Effector memory CD8-positive, alpha-beta T cell (primary cell): ENCODE measurements at places on chromosomes 3 and 15.

- H3K27ac ChIP-seq = no peak overlapping the region
- no peak for DNase-seq
- no peaks in the 10 kb centered on the region for H3K27me3 ChIP-seq
- H3K36me3 ChIP-seq = peaks cover 23% of the 10 kb centered on the region
These were observed 25.4 kb downstream of the SH3BP5 start for GRCh38 chr3:15306979-15307359.

- H3K4me1 ChIP-seq = peaks cover under 1% of the 10 kb centered on the region
- no peak overlapping the region for H3K27ac ChIP-seq
- H3K36me3 ChIP-seq = peaks cover 84% of the 10 kb centered on the region
These were observed 33.0 kb downstream of the FBXL22 start for GRCh38 chr15:63630036-63630751.

DNA sequence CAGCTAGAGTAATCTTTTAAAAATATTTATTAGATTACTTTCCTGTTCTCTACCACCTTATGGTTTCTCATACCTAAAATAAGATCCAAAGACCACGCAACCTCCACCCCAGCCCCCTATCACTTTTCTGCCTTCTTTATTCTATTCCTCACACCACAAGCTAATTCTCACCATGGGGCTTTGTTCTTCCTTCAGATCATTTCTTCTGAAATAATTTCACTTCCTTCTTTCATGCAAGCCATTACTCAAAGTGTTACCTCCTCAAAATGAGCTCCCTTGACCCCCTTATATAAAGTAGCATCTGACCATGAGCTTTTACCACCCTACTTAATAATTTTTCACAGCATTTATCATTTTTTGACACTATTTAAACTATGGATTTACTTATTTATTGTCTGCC lies 233.2 kb upstream of the TMCO5A start:
- no peaks in the 10 kb centered on the region for H3K27me3 ChIP-seq
- H3K4me3 ChIP-seq = no peak overlapping the region
- H3K4me1 ChIP-seq = no peaks in the 10 kb centered on the region
- no peak for DNase-seq

DNA sequence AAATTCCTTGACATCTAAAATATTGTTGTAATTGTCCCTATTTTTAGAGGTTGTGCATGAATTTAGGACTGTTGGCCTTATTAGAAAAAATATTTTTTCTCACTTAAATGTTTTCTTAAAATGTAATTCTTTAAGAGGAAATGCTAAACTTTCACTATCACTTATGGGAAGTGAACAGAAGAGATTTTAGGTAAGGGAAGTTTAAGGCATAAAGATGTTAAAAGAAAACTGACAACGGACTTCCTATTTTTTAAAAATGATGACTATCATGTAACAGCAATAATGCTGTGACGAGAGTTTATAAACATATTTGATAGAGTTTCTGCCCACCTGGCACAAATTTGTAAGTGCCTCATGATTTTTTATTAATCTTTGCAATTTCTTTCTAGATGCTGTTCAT lies 3.1 kb downstream of the C3orf38 start:
- DNase-seq = no peak
- peaks cover 66% of the 10 kb centered on the region for H3K36me3 ChIP-seq
- no peaks in the 10 kb centered on the region for H3K27me3 ChIP-seq

GRCh38 chr3:9770276-9770812 lies 597 bp upstream of the CAMK1 start:
- H3K36me3 ChIP-seq = peaks cover 3% of the 10 kb centered on the region
- no peak overlapping the region for H3K27ac ChIP-seq
- H3K27me3 ChIP-seq = no peaks in the 10 kb centered on the region
- peaks cover 23% of the 10 kb centered on the region for H3K4me1 ChIP-seq

DNA sequence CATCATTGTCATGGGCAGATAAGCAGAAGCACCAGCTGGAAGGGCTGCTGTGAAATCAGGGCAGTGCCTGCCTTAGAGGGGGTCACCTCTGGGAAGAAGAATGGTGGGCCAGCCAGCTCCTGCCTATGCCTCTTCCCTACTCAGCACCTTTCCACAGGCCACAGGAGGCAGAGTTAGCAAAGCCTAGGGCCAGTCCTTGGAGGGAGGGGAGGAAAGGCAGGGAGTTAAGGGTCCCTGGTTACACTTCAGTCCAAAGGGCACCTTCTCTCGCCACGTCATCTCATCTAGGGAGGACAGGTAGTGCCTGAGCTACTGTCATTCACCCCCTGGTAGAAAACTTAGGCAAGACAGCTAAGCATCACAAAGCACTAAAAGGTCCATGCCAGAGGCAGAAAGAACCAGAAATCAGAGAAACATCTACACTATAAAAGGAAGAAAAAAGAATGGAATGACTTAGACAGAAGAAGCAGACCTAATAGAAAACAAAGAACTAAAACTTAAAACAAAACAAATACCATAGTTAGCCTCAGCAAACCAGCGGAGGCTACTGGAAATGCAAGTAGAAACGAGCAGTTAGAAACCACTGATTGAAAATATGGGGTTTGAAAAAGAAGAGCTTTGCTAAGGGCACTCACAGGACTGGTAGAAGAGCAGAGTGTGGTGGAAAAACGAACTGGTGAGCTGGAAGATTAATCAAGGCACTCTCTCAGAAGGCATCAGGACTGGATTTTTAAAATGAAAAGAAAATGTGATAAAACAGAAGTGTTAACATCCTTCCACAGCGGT lies 84.2 kb downstream of the OSBPL10 start:
- no peaks in the 10 kb centered on the region for H3K36me3 ChIP-seq
- H3K27ac ChIP-seq = no peak overlapping the region
- no peak overlapping the region for H3K4me3 ChIP-seq
- no peaks in the 10 kb centered on the region for H3K4me1 ChIP-seq
- H3K27me3 ChIP-seq = peaks cover 26% of the 10 kb centered on the region

GRCh38 chr3:161332792-161333191 lies 38.5 kb downstream of the SPTSSB start:
- no peak for DNase-seq
- no peaks in the 10 kb centered on the region for H3K4me1 ChIP-seq
- no peak overlapping the region for H3K4me3 ChIP-seq
- peaks cover 48% of the 10 kb centered on the region for H3K27me3 ChIP-seq
- H3K36me3 ChIP-seq = no peaks in the 10 kb centered on the region

DNA sequence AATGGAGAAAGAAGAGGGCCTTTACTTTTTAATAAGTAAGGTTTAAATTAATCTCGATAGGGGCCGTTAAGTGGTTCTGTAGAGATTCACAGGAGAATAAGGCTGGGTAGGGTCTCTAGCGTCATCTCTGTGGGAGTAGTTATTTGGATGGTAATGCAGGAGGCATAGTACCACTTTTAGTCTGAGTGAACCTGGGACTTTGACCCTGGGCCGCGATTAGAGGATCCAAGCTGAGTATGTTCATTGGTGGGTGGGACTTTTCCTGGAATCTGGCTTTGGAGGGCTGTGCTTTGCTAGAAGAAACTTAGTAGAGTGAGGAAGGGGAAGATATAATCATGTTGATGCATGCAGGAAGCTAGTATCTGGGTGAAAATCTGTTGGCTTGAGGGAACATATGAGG lies 4.0 kb downstream of the LPP start:
- no peak overlapping the region for H3K4me3 ChIP-seq
- no peaks in the 10 kb centered on the region for H3K27me3 ChIP-seq
- H3K27ac ChIP-seq = peak overlapping the region; percentile 19
- peaks cover 49% of the 10 kb centered on the region for H3K4me1 ChIP-seq

- peak overlapping the region; percentile 83 for H3K4me3 ChIP-seq
- H3K27me3 ChIP-seq = no peaks in the 10 kb centered on the region
- H3K27ac ChIP-seq = peak overlapping the region; percentile 87
- peak; percentile 65 for DNase-seq
- H3K4me1 ChIP-seq = peaks cover 49% of the 10 kb centered on the region
These were observed 107.1 kb upstream of the ICE2 start for GRCh38 chr15:60585743-60586708.

GRCh38 chr3:16392717-16393116 lies 120.8 kb downstream of the RFTN1 start:
- peaks cover 38% of the 10 kb centered on the region for H3K4me1 ChIP-seq
- H3K27me3 ChIP-seq = no peaks in the 10 kb centered on the region

- H3K27ac ChIP-seq = no peak overlapping the region
- no peak overlapping the region for H3K4me3 ChIP-seq
- peaks cover 40% of the 10 kb centered on the region for H3K4me1 ChIP-seq
- H3K36me3 ChIP-seq = no peaks in the 10 kb centered on the region
- DNase-seq = no peak
- H3K27me3 ChIP-seq = no peaks in the 10 kb centered on the region
These were observed 42.7 kb downstream of the PLCL2 start for GRCh38 chr3:16927485-16927884.

- no peak overlapping the region for H3K27ac ChIP-seq
- no peak for DNase-seq
- H3K27me3 ChIP-seq = no peaks in the 10 kb centered on the region
- H3K36me3 ChIP-seq = no peaks in the 10 kb centered on the region
- H3K4me1 ChIP-seq = no peaks in the 10 kb centered on the region
These were observed 34.8 kb downstream of the RBPMS2 start for GRCh38 chr15:64740311-64741170.

DNA sequence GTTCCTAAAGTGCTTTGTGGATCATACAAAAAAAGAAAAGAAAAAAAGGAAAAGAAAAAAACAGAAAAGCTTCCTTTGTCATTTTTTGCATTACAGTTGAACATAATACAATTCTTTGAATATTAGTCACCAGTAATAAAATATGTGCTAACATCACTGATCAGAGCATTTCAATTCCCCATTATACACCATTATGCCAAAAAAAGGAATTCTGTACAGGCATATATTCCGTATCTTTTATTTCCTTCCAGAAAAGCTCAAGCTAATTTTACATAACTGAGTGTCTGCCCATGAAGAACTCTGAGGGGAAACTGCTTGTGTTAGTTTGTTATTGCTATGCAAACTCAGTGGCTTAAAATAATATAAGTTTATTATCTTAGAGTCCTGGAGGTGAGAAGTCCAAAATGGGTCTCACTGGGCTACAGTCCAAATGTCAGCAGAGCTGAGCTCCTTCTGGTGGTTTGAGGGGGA lies 377.9 kb downstream of the GAP43 start:
- H3K4me3 ChIP-seq = no peak overlapping the region
- H3K27ac ChIP-seq = no peak overlapping the region
- H3K4me1 ChIP-seq = no peaks in the 10 kb centered on the region

GRCh38 chr3:69696367-69696766 lies 42.9 kb upstream of the MITF start:
- no peaks in the 10 kb centered on the region for H3K27me3 ChIP-seq
- no peak for DNase-seq
- no peaks in the 10 kb centered on the region for H3K36me3 ChIP-seq
- H3K27ac ChIP-seq = no peak overlapping the region
- no peak overlapping the region for H3K4me3 ChIP-seq

DNA sequence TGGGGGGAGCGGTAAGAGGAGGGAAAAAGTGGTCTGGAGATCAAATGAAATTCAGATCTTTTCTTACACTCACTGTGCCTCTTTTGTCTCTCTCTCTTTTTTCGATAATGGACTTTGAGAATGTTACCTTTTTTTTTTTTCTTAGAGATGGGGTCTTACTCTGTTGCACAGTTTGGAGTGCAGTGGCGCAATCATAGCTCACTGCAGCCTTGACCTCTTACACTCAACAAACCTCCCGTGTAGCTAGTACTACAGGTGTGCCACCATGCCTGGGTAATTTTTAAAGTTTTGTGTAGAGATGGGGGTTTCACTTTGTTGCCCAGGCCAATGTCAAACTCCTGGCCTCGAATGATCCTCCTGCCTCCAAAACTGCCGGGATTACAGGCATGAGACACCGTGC lies 15.6 kb downstream of the ABHD5 start:
- H3K4me3 ChIP-seq = no peak overlapping the region
- DNase-seq = no peak
- H3K27me3 ChIP-seq = no peaks in the 10 kb centered on the region
- no peaks in the 10 kb centered on the region for H3K4me1 ChIP-seq
- peaks cover 12% of the 10 kb centered on the region for H3K36me3 ChIP-seq

DNA sequence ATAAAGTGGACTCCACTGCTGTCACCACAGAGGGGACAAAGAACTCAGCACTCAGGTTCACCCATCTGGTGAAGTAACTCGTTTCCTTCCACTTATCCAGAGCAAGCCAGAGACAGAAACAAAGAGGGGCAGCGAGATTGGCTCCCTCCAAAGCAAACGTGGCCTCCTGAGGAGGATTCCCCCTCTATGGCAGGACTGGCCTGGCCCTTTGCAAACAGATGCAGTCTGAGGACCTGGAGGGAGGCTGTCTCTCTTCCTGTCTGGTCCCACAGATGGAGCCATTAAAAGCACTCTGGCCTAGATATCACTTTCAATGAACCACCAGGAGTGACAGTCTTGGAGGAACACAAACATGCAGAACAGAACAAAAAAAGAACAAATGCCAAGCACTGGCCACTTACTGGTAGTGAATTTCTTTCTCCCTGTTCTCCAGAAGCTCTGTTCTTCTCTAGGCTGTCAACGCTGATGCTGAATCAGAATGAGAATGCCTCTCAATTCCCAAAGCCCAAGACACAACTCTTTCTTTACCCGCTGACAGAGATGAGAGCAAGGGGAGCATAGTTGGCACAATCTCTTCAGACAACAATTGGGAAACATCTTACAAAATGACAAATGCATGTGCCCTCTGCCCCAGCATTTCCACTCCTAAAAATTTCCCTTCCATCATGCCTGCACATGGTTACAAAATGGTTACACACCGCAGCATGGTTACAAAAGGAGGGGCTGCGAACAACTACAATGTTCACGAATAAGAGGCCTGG lies 14.3 kb downstream of the KLHL25 start:
- no peak overlapping the region for H3K27ac ChIP-seq
- no peak for DNase-seq
- no peak overlapping the region for H3K4me3 ChIP-seq
- peaks cover 10% of the 10 kb centered on the region for H3K36me3 ChIP-seq
- H3K27me3 ChIP-seq = no peaks in the 10 kb centered on the region

DNA sequence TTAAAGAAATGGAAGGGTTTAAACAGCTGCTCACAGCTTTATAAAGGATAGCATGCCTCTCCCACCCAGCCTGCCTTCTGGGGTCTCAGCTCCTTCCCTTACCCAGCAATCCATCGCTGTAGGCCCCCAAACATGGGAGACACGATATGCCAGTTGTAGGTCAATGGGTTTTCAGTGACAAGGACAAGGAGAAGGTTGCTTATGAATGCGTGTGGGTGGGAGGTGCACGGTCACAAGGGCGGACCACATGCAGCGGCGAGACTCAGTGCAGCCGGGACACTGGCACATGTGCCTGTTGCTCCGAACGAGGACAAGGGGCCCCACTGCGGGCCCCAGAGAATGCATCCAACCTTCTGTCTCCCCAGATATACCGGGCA lies 67.0 kb downstream of the MGLL start:
- H3K27ac ChIP-seq = no peak overlapping the region
- DNase-seq = no peak
- no peaks in the 10 kb centered on the region for H3K36me3 ChIP-seq
- peaks cover 11% of the 10 kb centered on the region for H3K4me1 ChIP-seq

- DNase-seq = no peak
- no peak overlapping the region for H3K27ac ChIP-seq
- H3K4me3 ChIP-seq = no peak overlapping the region
- no peaks in the 10 kb centered on the region for H3K27me3 ChIP-seq
These were observed 53.7 kb upstream of the TRAK1 start for GRCh38 chr3:42037318-42037945.

- H3K36me3 ChIP-seq = no peaks in the 10 kb centered on the region
- DNase-seq = no peak
- no peaks in the 10 kb centered on the region for H3K27me3 ChIP-seq
- H3K4me1 ChIP-seq = no peaks in the 10 kb centered on the region
These were observed 357.0 kb downstream of the TIGIT start for GRCh38 chr3:114650808-114651207.

GRCh38 chr3:24504772-24505171 lies 10.1 kb upstream of the THRB start:
- no peaks in the 10 kb centered on the region for H3K27me3 ChIP-seq
- no peaks in the 10 kb centered on the region for H3K36me3 ChIP-seq
- DNase-seq = no peak
- no peak overlapping the region for H3K4me3 ChIP-seq
- H3K4me1 ChIP-seq = no peaks in the 10 kb centered on the region

GRCh38 chr3:182052332-182052731 lies 340.6 kb downstream of the SOX2 start:
- DNase-seq = no peak
- no peak overlapping the region for H3K27ac ChIP-seq
- H3K27me3 ChIP-seq = no peaks in the 10 kb centered on the region
- no peaks in the 10 kb centered on the region for H3K36me3 ChIP-seq
